Left lung (tissue), 14 donors: ENCODE measurements at places on chromosomes 12 and 14. TPM values are rescaled to one million over a fixed set of nuclear protein-coding genes. Genes with fewer than 3 reads are reported as not detected.
A peak's percentile ranks its signal among the peaks of the same experiment; 100 is the strongest.

Gene DAO
- not detected for total RNA-seq

Gene ZFYVE21
- 57.4 TPM for total RNA-seq

GRCh38 chr12:22101749-22102243, 55.8 kb downstream of the CMAS start:
- peak; percentile 81 for DNase-seq

Gene LALBA
- total RNA-seq = not detected

GRCh38 chr14:103492156-103492925, 30.3 kb downstream of the CKB start:
- no peak for DNase-seq

- no peak for DNase-seq
These were observed 1205.3 kb downstream of the GALC start for GRCh38 chr14:86787717-86788116.

Gene TSPAN8
- 7.5 TPM for total RNA-seq

Gene KRT6A
- 32.0 TPM for total RNA-seq

Gene C12orf54
- not detected for total RNA-seq

GRCh38 chr14:60420050-60420449, 65.8 kb downstream of the C14orf39 start:
- DNase-seq = no peak

GRCh38 chr12:31647086-31647491, 12.4 kb upstream of the ETFBKMT start:
- DNase-seq = no peak
